ENCODE measurements at places on chromosomes 12 and 14.

- DNase-seq = no peak
These were observed 59.6 kb downstream of the CACNA1C start for GRCh38 chr12:2112401-2112800.

DNA sequence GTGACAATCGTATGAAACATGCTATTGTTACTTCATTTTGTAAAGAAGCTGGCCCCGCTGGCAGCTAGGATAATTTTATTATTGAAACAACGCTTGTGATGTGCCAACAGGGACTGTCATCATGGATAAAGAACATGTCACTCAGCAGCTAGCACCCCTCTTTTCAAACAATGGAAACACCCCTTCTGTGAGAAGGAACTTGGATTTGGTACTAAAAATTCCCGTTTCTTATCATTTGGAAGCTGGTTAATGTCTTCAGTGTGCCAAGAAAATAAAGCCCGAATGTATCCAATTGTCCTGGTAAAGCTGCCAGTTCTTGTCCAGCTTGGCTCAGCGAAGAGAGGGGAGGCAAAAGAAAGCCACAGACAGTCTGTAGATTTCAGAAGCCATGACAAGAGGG lies 186.6 kb downstream of the PHLDA1 start:
- DNase-seq = no peak

DNA sequence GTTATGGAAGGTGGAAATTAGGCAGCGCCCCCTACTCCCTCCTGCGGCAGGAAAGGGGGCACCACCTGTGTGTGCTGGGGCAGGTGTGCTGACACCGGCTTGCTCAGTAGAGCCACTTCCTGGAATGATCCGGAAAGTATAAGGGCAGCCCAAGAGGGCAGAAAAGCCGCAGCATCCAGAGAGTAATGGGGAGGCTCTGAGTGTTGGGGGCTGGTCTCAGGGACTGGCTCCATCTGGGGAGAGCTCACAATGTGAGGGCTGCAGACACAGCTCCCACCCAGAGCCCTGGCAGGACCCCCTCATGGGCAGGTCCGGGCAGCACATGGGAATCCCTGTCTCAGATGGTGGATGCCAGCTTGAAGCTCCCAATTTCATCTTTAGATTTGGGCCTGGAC lies 187.6 kb upstream of the C14orf180 start:
- no peak for DNase-seq

- DNase-seq = no peak
These were observed at the start of gene INHBE for GRCh38 chr12:57454566-57455373. TSS of gene INHBE (plus strand) at chr12:57455307. CDS start at chr12:57455537, 230 bp downstream.

DNA sequence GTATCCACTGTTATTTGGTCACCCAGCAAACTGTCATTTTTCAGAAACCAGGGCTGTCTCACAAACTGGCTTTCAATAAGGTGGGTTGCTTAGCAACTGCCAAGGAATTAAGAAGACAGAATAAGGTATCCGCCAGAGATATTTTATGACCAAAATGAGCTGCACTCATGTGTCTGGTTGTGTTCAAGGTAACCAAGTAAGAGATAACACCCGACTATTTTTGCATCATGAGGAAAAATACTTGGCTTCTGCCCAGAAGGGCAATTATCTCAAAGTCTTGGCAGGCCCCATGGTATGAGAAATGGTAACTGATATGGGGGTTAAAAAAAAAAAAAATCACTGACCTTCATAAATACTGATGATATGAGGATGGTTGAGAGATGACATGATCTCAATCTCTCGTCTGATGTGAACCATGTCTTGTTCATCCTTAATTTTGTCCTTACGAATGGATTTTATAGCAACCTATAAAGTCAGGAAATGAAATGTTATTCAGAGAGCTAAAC lies 32.6 kb downstream of the NUAK1 start:
- no peak for DNase-seq

DNA sequence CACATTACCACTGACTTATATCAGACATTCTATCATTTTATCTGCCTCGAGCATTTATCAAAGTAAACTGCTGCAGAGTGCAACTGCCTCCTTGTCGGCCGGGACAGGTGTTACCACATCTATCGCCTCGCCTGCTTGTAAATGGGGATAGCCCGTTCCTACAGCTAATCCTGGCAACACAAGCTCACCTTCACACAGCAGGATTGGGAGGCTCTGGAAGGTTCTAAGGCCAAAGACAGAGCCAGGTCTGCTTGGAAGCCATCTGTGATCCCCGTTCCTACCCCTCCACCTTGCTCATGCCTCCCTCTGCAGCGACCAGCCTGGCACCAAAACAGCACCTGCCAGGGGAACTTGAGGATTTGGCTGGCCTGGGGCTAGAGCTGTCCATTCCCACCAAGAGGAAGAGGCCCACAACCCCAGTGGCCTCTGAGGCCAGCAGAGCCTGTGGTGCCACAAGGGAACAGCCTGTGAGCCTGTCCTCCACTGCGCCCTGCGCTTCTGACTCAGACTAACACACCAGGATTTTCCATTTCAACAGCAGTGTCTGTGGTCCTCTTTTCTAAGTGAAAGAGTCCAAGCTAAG lies 114.8 kb upstream of the DIO3 start:
- DNase-seq = no peak

DNA sequence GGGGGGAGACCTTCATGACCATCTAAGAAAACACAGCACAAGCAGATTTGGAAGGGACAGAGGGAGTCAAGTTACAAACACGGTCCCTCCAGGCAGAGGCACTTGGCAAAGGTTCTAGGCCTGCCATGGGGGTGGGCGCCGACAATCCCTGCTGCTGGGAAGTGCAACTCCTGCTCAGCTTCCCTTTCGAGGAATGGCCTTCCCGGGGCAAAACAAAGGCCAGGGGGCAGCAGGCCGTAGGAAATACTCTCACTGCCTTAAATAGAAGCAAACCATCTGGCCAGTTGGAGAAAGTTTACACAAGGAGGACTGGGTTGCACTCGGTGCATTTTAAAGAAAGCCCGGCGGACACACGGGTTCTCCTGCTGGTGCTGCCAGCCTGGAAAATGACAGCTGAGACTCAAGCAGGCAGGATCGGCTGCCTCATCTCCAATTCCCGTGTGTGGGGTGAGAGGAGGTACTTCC lies 65.8 kb downstream of the ITPK1 start:
- no peak for DNase-seq

DNA sequence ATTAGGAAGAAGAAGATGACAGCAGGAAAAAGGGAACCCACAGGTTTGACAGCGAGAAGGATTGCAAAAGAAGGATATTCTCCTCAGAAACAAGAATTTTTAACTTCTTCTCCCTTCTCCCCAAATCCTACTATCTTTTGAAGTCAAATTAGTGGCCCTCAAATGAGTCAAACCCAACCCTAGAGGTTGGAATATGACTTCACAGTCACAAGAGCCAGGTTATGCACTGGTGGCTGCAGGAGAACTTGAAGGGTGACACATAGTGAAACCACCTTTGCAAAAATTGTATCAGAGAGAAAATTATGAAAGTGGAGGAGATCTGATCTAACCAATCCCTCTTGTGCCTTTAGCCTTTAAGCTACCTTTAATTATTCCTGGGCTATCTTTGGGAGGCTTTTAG lies 386.2 kb upstream of the CCDC196 start:
- DNase-seq = no peak

Measured in esophagus squamous epithelium (tissue), 5 donors.